ENCODE measurements at places on chromosomes 3 and 15. TPM values are rescaled to one million over a fixed set of nuclear protein-coding genes. Genes with fewer than 3 reads are reported as not detected.

- DNase-seq, result no peak
Measured at GRCh38 chr3:39531066-39531465, 63.6 kb downstream of the MOBP start.

DNA sequence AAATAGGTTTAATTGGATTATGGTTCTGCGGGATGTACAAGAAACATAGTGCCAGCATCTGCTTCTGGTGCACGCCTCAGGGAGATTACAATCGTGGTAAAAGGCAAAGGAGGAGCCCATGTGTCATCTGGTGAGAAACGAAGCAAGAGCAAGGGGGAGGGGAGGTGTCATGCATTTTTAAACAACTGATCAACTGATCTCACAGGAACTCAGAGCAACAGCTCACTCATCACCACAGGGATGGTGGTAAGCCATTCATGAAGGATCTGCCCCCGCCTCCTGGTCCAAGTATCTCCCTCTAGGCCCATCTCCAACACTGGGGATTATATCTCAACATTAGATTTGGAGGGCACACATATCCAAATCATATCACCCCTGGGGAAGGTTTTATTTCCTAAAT, 42.1 kb upstream of the FGF7 start:
- no peak for DNase-seq

DNA sequence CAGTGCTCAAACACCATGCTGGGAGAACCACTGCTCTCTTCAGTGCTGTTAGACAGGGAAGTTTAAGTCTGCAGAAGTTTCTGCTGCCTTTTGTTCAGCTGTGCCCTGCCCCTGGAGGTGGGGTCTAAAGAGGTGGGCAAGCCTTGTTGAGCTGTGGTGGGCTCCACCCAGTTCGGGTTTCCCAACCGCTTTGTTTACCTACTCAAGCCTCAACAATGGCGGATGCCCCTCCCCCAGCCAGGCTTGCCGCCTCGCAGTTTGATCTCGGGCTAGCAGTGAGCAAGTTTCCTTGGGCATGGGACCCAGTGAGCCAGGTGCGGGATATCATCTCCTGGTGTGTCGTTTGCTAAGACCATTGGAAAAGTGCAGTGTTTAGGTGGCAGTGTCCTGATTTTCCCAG, 670.2 kb upstream of the ALCAM start:
- no peak for DNase-seq

- peak; percentile 36 for DNase-seq
Measured at GRCh38 chr3:159839561-159840379, 148.9 kb upstream of the IL12A start.

DNA sequence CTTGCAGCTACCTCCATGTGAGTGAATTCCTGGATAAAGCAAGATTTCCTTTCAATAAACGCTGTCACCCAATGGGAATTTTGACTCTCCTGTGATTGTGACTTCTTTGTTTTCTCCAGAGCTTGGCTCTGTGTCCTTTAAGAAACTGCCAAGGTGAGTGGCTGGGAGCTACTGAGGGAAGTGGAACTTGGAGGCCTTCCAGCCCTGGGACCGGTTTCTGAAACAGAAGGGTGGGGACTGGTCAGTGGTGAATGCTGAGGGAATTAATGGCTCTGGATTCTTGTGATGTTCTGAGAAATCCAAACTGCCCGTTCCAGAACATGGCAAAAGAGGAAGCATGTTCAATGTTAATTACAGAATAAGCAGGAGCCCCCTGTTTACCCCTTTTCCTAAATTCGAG, 41.1 kb upstream of the MYZAP start:
- peak; percentile 82 for DNase-seq

- DNase-seq, result peak; percentile 88
Measured at GRCh38 chr3:117553461-117553860, 843.9 kb downstream of the TUSC7 start.

DNA sequence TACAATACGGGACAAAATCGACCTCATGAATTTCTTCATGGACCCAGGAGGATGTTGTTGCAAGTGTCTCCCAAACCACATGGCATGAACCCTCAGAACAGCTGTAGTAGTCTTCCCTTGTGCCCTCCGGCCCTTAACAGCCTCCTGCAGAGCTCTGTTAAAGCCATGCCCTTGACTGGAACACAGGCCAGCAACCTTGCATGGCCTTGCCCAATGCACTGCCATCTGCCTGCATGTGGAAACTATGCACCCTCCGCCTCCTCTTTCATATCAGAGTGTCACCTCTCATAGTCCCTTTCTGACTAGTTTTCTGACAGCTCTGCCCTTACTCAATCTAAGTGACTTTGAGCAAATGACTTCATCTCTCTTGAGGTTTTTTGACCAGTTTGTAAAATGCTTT, 39.4 kb upstream of the TRIM71 start:
- no peak for DNase-seq

GRCh38 chr15:69055251-69055650, 40.8 kb downstream of the NOX5 start:
- no peak for DNase-seq

DNA sequence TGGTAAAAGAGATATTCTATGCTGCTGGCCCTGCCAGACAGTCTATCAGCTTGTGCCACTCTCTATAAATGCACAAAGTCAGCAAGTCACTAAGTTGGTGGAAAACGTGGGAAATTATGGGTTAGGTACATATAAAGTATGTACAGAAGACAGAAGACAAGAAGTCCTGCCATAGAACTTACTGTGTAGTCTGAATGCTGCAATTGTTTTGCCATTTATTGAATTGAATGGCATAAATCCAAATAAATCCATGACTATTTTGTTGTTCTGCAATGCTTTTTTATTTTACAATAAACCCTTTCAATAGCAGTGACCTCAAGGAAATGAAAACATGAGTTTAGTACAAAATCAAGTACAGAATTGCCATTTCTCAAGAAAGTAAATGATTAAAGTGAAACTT, 34.1 kb upstream of the TM4SF1 start:
- no peak for DNase-seq

DNA sequence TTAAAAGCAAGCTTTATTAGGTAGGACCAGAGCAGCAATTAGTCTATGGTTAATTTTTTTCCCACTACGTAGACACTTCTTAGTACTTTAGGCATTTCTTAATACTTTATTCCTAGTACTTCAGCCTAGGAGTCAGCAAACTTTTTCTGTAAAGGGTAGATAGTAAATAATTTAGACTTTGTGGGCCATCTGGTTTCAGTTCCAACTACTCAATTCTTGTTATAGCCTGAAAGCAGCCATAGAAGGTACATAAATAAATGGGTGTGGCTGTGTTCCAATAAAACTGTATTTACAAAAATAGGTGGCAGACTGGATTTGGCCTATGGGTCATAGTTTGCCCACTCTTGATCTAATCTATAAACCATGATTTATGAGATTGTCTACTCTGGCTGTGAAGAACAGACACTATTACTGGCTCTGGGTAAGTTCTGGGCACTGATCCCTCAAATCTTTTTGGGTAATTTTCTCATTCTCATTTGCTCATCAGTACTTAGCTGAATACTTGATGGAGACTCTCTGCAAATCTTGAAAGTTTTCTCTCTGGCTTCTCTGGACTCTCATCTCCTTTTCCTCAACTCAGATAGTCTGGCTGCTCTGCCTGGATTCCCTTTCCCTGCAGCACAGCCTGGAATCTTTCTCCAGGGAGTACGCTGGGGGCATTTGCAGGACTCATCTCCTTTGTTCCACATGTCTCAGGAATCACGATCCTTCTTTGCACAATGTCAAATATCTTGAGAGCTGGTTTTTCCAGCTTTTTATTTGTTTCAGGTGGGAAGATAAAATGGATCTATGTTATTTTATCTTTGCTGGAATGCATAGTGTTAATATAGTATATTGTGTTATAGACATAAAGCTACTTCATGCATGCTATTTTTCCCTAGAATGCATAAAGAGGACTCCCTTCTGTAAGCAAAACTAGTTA, 524.8 kb upstream of the TBL1XR1 start:
- DNase-seq, result no peak

DNA sequence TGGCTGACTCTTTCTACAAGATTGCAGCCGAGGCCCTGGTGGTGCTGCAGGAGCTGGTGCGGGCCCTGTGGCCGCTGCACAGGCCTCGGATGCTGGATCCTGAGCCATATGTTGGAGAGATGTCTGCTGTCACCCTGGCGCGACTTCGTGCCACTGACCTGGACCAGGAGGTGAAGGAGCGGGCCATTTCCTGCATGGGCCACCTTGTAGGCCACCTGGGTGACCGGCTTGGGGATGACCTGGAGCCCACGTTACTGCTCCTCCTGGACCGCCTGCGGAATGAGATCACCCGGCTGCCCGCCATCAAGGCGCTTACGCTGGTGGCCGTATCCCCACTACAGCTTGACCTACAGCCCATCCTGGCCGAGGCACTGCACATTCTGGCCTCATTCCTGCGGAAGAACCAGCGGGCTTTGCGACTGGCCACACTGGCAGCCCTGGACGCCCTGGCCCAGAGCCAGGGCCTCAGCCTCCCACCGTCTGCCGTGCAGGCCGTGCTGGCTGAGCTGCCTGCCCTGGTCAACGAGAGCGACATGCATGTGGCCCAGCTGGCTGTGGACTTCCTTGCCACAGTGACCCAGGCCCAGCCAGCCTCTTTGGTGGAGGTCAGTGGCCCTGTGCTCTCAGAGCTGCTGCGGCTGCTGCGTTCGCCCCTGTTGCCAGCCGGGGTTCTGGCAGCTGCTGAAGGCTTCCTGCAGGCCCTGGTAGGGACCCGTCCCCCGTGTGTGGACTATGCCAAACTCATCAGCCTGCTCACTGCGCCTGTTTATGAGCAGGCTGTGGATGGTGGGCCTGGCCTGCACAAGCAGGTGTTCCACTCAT, 20.3 kb downstream of the CAND2 start:
- no peak for DNase-seq

CTXN2 gene
- total RNA-seq, result 0.05 TPM

USP8 gene
- total RNA-seq, result 83.1 TPM

Measured in renal cortical epithelial cell (primary cell).